ENCODE measurements at places on chromosomes 2 and 18.
A peak's percentile ranks its signal among the peaks of the same experiment; 100 is the strongest.

DNA sequence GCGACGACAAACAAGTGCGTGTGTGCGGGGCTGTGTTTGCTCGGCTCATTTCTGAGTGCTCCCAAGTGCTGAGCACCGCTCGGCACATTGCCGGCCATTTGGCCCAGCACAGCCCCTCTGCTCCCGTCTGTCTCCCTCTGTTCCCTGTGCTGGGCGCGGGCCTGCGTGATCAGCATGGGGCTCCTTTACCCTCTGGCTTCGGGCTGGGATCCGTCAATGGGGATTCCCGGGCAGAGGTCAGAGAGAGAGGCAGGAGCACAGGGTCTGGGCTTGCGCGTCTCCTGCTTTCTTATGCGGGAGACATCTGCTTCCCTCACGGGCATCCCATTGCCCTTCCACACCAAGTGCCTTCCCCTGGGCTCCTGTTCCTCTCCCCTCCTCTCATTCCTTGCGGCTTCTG is 234.0 kb downstream of the ACKR3 start:
- DNase-seq: no peak

DNA sequence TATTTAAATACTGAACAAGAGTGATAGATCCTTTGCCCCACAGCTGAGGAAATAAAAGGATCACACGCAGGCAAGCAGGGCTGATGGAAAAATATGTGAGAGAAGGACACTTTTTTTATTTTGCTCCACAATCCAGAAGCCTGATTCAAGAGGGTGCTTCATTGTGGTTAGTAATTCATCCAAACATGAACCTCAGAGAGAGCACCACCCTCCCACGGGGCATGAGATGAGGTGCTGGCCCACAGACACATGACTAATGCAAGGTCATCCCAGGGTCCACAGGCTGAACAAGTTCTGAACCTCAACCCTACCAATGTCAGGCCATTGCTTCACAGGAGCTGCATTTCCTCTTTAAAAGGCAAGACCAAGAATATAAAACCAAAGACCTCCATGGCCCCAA is 239.6 kb downstream of the MREG start:
- DNase-seq: peak; percentile 98

DNA sequence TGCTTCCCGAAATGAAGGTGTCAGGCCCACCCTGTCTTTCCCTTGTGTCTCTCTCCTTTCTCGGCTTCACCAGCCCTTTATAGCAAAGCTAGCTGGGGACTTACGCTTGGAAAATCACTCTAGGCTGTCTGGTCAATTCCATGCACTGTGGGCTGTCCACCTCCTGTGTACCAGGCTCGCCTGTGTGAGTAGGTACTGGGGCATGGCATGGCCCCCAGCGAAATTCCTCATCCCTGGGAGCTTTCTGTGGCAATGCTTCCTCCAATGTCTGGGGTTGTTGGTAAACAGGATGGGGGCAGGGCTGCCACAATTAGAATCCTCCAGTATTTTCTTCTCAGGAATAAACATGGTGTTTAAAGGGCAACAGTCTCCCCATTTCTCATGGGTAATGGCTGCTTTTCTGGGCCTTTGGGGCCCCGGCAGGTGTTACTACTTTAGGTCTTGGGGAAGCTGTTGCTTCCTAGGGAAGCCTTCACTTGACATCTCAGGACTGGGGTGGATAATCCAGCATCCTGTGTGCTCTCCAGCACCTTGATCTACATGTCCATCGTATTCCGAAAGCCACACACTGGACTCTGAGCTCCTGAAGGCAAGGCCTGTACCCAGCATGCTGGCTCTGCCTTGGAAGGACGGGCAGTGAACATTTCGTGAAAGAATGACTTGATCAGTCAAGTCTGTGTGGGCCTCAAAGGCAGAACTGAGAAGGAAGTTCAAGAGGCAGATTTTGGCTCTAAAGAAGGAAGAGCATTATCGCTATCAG is 21.1 kb downstream of the RHOB start:
- DNase-seq: no peak

GRCh38 chr18:77052983-77053309 is 79.6 kb downstream of the MBP start:
- DNase-seq: no peak

DNA sequence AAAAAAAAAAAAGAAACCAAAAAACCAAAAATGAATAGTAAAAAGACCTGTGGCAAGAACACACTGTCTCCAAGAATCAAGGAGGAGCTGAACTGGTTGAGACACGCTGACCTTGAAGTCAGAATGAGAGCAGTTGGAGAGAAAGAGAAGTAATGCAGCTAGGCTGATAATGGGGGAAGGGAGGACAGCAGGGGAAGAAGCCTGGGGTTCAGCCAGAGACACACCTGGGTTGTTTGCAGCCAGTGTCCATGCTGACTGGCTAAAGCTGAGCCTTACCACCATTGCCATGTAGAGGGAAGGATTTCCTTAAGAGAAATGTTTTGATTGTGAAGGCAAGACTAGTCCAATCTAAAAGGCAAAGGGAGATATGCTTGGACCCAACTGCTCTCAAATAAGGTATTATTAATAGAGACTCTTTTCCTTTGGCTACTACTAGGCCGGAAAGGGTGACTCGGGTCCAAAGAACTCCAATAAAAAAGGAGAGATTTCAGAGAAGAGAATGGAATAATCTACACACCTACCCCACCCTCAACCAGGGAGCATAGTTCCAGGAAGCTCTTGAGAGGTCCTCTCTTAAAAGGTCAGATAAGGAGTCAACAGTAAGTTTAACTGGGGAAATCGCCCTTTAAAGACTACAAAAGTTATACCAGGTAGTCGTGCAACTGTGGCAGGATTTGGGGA is 25.2 kb upstream of the REL start:
- no peak for DNase-seq

DNA sequence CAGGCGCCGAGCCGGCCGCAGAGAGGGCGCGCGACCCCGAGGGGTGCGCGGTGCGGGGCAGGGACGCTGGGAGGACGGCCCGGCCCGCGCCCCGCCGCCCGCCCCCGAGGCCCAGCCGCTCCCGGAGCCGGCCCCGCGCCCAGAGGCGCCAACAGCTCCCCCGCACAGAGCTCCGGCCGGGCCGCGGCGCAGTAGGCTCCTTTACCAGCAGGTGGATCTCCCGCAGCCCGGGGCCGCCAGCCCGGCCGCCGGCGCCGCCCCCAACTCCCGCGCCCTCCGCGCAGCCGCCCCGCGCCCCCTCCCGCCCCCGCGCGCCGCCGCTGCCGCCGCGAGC is 258 bp downstream of the MGAT4A start:
- no peak for DNase-seq

DNA sequence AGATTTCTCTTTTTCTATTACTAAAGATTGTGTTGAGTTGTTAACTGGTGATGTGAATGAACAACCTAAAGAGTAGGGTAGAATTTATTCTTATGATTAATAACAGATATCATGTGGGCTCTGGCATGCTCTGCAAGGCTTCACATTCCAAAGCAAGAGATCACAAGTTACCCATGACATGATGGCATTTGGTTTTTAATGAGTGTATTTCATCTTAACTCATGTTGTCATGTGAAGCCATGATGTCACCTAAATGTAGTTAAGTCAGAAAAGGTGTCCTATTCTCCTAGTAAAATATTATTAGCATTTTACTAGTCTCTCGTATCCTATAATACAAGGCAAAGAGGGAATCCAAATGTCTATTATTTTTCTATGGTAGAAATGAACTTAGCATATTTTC is 678.0 kb downstream of the ARHGAP15 start:
- peak; percentile 42 for DNase-seq

DNA sequence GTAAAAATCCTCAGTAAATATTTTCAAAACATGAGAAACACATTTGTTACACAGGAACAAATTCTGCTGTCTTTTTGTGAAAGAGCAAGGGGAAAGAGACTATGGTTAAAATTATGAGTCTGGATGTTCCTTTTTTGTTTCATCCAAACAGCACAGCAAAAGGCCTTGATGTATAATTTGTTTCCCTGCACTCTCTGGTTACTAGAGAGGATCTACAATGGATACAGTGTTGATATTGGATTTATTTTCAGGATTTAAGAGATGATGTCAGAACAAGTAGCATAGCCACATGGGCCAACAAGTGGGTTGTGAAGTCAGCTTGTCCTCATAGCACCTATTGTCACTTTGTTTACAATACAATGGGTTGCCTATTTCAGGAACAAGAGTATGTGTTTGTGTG is 11.3 kb upstream of the ERBB4 start:
- DNase-seq: no peak

DNA sequence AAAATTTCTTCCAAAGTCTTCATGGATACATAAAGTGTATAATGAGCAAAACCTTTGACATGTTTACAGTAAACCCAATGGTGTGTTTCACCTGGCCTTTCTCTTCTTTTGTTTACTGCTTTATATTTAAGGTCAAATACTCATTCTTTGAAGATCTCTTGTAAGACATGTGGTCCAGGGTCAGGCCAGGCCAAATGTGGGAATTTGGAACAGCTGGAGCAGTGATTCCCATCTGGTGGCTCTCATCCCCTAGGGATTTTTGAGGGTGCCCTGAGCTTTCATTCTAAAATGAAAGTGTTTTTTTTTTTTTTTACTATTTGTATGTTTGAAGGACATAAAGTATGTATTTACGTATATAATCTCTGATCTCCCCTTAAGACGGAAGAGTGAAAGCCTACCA is 13.8 kb upstream of the MGAT5 start:
- DNase-seq: no peak

GRCh38 chr2:207663870-207664545 is 38.8 kb upstream of the METTL21A start:
- DNase-seq: no peak

Measured in AG10803 (cell line).